ENCODE measurements at places on chromosomes 5 and 9. TPM values are rescaled to one million over a fixed set of nuclear protein-coding genes. Genes with fewer than 3 reads are reported as not detected.

Gene HRH2
- 75.5 TPM for polyA plus RNA-seq

Gene PCDHGA1
- not detected for polyA plus RNA-seq

Gene GLE1
- polyA plus RNA-seq: 22.2 TPM

DNA sequence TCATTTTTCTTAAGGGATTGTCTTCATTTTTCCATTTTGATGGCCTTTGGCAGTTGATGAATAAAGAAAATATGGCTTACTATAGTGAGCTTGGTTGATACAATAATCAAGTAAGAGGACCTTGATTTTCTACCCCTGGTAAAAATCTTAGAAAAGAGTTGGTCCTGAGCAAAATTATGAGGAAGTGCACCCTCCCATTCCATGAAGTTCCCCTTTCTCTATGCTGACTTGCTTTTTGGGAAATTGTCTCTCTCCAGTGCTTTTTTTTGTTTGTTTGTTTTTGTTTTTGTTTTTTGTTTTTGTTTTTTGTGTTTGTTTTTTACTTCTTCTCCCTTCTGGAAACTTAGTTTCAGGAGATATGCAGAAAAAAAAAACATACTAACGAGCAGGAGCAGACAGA, 449.2 kb upstream of the ACTBL2 start:
- no peak overlapping the region for H3K27ac ChIP-seq
- no peak for DNase-seq
- no peak overlapping the region for H3K4me3 ChIP-seq
- no peaks in the 10 kb centered on the region for H3K4me1 ChIP-seq
- H3K27me3 ChIP-seq: no peaks in the 10 kb centered on the region

DNA sequence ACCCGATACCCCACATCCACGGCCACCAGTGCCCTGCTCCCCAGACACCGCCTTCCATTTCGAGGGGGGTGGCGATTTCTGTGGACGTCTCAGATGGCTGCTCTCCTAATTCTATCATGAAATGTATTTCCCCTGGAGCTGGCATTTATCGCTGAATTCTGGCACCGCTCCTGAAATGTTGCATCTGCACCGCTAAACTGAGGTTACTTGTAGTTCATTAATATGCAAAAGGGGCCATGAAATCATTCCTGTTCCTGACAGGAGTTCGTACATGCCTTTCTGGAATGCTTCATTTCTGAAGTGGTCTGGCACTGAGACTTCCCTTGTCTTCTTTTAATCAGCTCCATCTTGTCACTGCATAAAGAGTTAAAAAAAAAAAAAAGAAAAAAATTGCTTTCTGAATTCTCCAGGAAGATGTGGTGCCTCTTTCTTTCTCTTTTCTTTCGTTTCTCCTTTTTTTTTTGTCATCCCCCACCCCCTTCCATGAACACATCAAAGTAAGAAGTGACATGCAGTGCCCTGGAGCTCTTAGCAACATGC, 97.7 kb upstream of the SMARCA2 start:
- H3K36me3 ChIP-seq: no peaks in the 10 kb centered on the region
- no peaks in the 10 kb centered on the region for H3K4me1 ChIP-seq
- no peaks in the 10 kb centered on the region for H3K27me3 ChIP-seq
- no peak overlapping the region for H3K4me3 ChIP-seq
- DNase-seq: no peak

DNA sequence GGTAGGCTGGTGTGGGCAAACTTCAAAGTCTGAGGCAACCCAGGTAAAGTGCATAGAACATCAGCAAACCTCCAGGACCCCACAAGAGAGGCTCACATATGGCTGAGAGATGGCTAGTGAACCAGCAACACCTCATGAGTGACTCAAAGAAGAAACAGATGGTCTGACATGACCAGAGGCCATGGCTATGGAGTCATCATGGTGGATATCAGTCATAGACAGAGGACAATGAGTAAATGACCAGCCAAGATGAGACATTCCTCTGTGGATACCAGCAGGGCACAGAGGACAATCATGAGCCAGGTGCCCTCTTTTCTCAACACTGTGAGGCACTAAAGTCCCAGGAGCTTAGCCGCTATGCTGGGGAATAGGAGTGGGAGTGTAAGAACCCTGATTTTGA, 180.8 kb downstream of the RASEF start:
- H3K27ac ChIP-seq: no peak overlapping the region
- no peaks in the 10 kb centered on the region for H3K27me3 ChIP-seq
- no peaks in the 10 kb centered on the region for H3K36me3 ChIP-seq
- no peak overlapping the region for H3K4me3 ChIP-seq

GRCh38 chr5:127791439-127791838, 88.2 kb downstream of the CCDC192 start:
- no peak overlapping the region for H3K27ac ChIP-seq
- no peaks in the 10 kb centered on the region for H3K4me1 ChIP-seq
- no peaks in the 10 kb centered on the region for H3K36me3 ChIP-seq
- no peak for DNase-seq
- H3K27me3 ChIP-seq: no peaks in the 10 kb centered on the region
- H3K4me3 ChIP-seq: no peak overlapping the region

Measured in CD14-positive monocyte (primary cell).